Panc1 (cell line): ENCODE measurements at places on chromosomes 16 and 17. TPM values are rescaled to one million over a fixed set of nuclear protein-coding genes. Genes with fewer than 3 reads are reported as not detected.

C17orf78 gene
- total RNA-seq: not detected

CXCL16 gene
- total RNA-seq: 5.3 TPM

HEXIM1 gene
- total RNA-seq: 59.1 TPM

CCDC144A gene
- 0.57 TPM for total RNA-seq

LDHD gene
- total RNA-seq: 3.1 TPM
